SK-N-SH (cell line): ENCODE measurements at places on chromosomes 12 and 14. TPM values are rescaled to one million over a fixed set of nuclear protein-coding genes. Genes with fewer than 3 reads are reported as not detected.

The RNASE3 gene
- polyA plus RNA-seq = not detected in 2 replicates

The NEUROD4 gene
- polyA plus RNA-seq = not detected in 2 replicates

The POLR3B gene
- polyA plus RNA-seq = 3.3 and 3.9 TPM in 2 replicates

The FSCB gene
- not detected in 2 replicates for polyA plus RNA-seq

The SLC17A8 gene
- 0.11 TPM in 1 of 2 replicates, not detected in the other for polyA plus RNA-seq

The KRT6B gene
- polyA plus RNA-seq = not detected in 2 replicates

The ADCY4 gene
- polyA plus RNA-seq = 0.03 and 0.08 TPM in 2 replicates

The KRT83 gene
- 0.03 TPM in 1 of 2 replicates, not detected in the other for polyA plus RNA-seq

The CELA1 gene
- polyA plus RNA-seq = 0.05 TPM in 1 of 2 replicates, not detected in the other

The OVCH1 gene
- not detected in 2 replicates for polyA plus RNA-seq

The RFLNA gene
- polyA plus RNA-seq = 0.10 TPM in 1 of 2 replicates, not detected in the other

The ACACB gene
- 4.5 and 6.1 TPM in 2 replicates for polyA plus RNA-seq

The RNASE2 gene
- polyA plus RNA-seq = not detected in 2 replicates

The TMEM132C gene
- not detected in 2 replicates for polyA plus RNA-seq

The METAP2 gene
- 35.8 and 44.7 TPM in 2 replicates for polyA plus RNA-seq

The BBOF1 gene
- 1.9 and 2.1 TPM in 2 replicates for polyA plus RNA-seq

The WSB2 gene
- polyA plus RNA-seq = 54.4 and 62.6 TPM in 2 replicates

The GUCY2C gene
- polyA plus RNA-seq = not detected in 2 replicates

The ACOT4 gene
- polyA plus RNA-seq = 0.12 and 0.13 TPM in 2 replicates

The SYNDIG1L gene
- polyA plus RNA-seq = not detected in 2 replicates

The GLT1D1 gene
- polyA plus RNA-seq = 0.05 and 0.06 TPM in 2 replicates

The KTN1 gene
- polyA plus RNA-seq = 39.5 and 46.1 TPM in 2 replicates

The INHBE gene
- polyA plus RNA-seq = 0.03 and 0.08 TPM in 2 replicates

The NTF3 gene
- polyA plus RNA-seq = not detected in 2 replicates

The KCNMB4 gene
- 0.74 and 1.0 TPM in 2 replicates for polyA plus RNA-seq

The SLC2A3 gene
- 26.6 and 35.7 TPM in 2 replicates for polyA plus RNA-seq

The LIN7A gene
- polyA plus RNA-seq = not detected in 2 replicates

The ACVR1B gene
- polyA plus RNA-seq = 12.1 and 13.5 TPM in 2 replicates
